GM12864 (cell line): ENCODE measurements at places on chromosomes 3 and 15.

DNA sequence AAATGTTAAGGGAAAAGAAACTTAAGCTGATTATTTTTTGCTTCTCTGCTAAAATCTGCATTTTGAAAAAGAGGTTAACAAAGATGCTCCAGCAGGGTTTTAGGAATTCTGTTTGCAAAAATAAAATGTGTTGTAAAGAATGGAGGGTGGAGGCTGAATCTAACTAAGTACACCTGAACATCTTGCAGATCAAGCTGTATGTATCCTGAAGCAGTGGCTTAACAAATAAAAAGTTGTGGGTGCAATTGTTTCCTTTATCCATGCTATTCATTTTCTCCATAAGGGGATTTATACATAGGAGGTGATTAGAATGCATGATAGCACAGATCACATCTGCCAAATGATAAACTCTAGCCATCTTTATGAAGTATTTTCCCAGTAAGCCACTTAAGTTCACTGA is 466.3 kb downstream of the ERC2 start:
- DNase-seq, result no peak

- no peak for DNase-seq
Observed at GRCh38 chr15:83954506-83954905, 281.1 kb upstream of the GOLGA6L4 start.

- no peak for DNase-seq
Observed at GRCh38 chr3:151625586-151625985, 108.1 kb upstream of the AADACL2 start.

DNA sequence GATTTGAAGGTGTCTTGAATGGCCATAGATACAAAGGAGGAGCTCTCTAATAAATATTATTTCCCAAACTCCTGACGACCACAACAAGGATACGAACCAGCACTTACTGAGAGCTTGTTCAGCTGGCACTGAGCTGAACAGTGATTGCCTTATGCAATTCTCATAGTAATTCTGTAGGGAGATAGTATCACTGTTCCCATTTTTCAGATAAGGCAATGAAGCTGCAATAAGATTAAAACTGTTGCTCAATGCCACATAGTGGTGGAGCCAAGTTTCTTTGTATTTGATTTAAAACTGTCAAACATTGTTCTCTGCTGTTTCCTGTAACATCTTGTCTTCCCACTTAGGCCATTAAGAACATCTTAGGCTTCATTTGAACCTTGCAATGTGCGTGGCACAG is 163.9 kb downstream of the RPLP1 start:
- no peak for DNase-seq

DNA sequence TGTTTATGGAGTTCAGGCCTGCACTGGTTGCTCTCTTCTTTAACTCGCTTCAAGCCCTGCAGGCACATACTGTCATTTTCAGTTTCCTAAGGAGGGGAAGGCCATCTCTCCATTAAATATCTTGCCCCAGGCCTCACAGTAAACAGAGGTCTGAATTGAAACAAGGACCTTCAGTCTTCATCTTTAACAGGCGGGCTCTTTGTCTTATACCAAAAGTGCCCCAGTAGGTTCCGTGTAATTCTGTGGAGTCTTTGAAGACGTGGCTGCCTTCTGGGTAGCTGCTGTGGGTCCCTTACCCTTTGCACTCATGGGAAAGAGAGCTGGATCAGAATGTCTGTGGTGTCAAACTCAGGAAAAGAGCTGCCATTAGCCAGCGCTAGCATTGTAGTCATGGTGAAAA is 161.2 kb downstream of the APBA2 start:
- DNase-seq, result no peak

GRCh38 chr3:193829781-193830180 is 236.8 kb downstream of the OPA1 start:
- no peak for DNase-seq
